ENCODE measurements at places on chromosomes 3 and 15. TPM values are rescaled to one million over a fixed set of nuclear protein-coding genes. Genes with fewer than 3 reads are reported as not detected.
A peak's percentile ranks its signal among the peaks of the same experiment; 100 is the strongest.

GRCh38 chr3:64267721-64268604 lies 42.7 kb upstream of the PRICKLE2 start:
- ATAC-seq = peak; percentile 91

DNA sequence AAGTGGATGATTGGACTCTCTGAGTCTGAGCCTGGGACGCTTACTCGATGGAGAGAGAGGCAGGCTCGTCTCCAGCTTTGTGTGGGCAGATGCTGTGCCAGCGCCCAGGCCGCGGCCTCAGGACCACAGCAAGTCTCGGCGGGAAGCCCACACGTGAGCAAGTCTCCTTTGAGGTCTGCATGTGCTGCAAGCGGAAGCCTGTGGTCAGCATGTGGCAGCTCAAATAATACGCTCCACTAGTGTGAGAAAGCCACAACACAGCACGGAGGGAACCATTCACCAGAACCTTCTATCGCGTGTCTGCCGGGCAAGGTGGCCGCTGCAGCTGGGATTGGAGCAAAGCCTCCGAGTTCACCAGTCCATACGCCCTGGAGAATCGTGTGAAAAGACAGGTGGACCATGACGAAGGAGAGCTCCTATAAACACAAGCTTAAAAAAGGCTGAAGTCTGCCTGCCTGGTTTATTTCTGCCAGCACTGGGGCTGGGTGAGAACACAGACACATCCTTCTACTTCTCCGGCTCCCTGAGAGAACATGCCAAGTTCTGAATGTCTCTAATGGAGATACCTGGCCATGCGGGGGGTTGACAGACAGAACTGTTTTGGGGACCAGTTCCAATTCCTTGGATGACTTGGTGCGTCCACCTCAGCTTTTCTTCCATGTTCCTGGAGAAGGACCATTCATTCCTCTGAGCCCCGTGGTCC lies 82.0 kb upstream of the LRIG1 start:
- peak; percentile 50 for ATAC-seq

Gene SLC15A2
- 4.2 TPM for total RNA-seq

DNA sequence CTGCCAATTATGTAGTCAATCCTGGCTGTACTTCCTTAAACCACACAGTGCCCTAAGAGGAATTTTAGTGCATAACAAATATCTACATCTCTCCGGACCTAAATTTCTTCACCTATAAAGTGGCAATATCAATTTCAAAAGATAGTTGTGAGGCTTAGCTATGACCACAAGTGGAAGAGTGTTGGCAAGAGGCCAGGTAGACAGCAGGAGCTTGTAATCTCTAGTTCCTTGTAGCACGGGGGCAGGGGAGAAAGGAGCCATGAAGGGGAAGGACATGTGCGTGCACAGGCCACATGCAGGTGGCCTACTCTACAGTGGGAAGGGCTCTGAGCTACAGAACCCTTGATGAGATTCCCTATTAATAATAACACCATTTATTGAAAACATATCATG lies 269.7 kb downstream of the ABHD5 start:
- no peak for ATAC-seq

Gene USP50
- total RNA-seq = not detected

DNA sequence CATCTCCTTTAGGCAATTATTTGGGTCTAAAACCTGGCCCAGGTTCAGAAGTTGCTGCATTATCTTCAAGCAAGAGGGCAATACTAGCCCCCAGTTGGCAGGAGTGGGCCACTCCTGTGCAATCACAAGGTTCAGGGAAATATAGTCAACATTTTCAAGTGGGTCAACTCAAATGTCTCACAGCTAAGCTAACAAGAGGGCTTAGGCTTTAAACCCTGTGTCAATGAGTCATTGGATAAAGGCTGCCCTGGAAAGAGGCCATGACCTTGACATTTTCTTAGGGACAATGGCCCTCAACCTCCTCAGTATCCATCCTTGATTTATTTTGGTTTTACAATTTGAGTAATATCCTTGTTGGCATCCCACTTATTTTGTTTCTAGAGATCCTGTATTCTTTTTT lies 73.5 kb upstream of the DCP1A start:
- no peak for ATAC-seq

Measured in gastroesophageal sphincter (tissue), 4 donors.